ENCODE measurements at places on chromosomes 11 and 22.

DNA sequence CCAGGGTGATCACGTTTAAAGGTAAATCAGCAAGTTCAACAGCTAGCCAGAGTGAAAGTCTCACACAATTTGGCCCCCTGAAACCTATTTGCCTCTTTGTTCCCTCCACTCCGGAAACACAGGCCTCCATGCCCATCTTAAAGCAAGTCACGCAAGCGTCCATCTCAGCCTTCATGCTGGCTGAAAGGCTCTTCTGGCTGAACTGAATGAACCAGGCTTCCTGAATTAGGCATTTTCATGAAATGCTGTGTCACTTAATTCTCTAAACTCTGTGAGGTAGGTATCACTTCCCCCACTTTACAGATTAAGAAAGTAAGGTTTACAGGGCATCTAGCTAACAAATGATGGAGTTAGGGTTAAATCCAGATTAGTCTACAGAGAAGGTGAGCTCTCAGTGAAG lies 1.4 kb downstream of the SLC25A17 start:
- H3K27me3 ChIP-seq: no peaks in the 10 kb centered on the region
- H3K27ac ChIP-seq: peak overlapping the region; percentile 93

- H3K27me3 ChIP-seq: no peaks in the 10 kb centered on the region
- DNase-seq: no peak
- no peaks in the 10 kb centered on the region for H3K4me1 ChIP-seq
- H3K36me3 ChIP-seq: no peaks in the 10 kb centered on the region
- no peak overlapping the region for H3K27ac ChIP-seq
Measured at GRCh38 chr11:127137771-127138280, 137.3 kb upstream of the KIRREL3 start.

GRCh38 chr11:1774886-1775285 lies 11.2 kb upstream of the CTSD start:
- H3K36me3 ChIP-seq: no peaks in the 10 kb centered on the region
- H3K27ac ChIP-seq: no peak overlapping the region
- DNase-seq: no peak
- H3K4me1 ChIP-seq: peaks cover 28% of the 10 kb centered on the region

GRCh38 chr11:108551651-108552462 lies 41.7 kb downstream of the EXPH5 start:
- no peak overlapping the region for H3K4me3 ChIP-seq
- H3K27ac ChIP-seq: no peak overlapping the region
- no peaks in the 10 kb centered on the region for H3K4me1 ChIP-seq
- H3K36me3 ChIP-seq: no peaks in the 10 kb centered on the region

- no peak overlapping the region for H3K27ac ChIP-seq
- no peaks in the 10 kb centered on the region for H3K4me1 ChIP-seq
- H3K36me3 ChIP-seq: no peaks in the 10 kb centered on the region
- H3K27me3 ChIP-seq: peaks cover 5% of the 10 kb centered on the region
- H3K4me3 ChIP-seq: no peak overlapping the region
Measured at GRCh38 chr11:44034639-44035038, 13.1 kb upstream of the ACCSL start.

DNA sequence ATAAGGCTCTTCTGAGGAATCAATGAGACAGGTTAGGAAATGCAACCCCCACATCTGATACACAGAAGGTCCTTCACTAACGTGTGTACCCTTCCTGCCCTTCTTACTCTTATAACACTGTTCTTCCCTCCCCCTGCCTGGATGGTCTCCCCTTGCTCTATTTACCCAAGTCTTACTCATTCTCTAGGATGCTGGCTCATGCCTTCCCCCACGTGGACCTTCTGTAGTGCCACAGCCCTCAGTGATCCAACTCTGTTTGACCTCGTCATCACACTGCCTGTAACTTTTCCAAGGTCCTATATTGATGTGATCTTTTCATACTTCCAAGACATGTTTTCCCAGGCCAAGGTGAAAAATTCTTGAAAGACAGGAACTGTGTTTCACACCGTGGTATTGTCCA lies 79.8 kb downstream of the C11orf58 start:
- DNase-seq: no peak
- H3K27me3 ChIP-seq: peaks cover 2% of the 10 kb centered on the region
- H3K4me3 ChIP-seq: no peak overlapping the region
- H3K36me3 ChIP-seq: no peaks in the 10 kb centered on the region
- no peaks in the 10 kb centered on the region for H3K4me1 ChIP-seq

- DNase-seq: no peak
- no peak overlapping the region for H3K4me3 ChIP-seq
- peaks cover 2% of the 10 kb centered on the region for H3K4me1 ChIP-seq
Measured at GRCh38 chr22:44870021-44870420, 117.6 kb downstream of the ARHGAP8 start.

- no peaks in the 10 kb centered on the region for H3K27me3 ChIP-seq
- no peak overlapping the region for H3K27ac ChIP-seq
- no peaks in the 10 kb centered on the region for H3K4me1 ChIP-seq
- no peak overlapping the region for H3K4me3 ChIP-seq
- H3K36me3 ChIP-seq: no peaks in the 10 kb centered on the region
- no peak for DNase-seq
Measured at GRCh38 chr11:32311346-32312065, 123.8 kb downstream of the WT1 start.
